ENCODE measurements at places on chromosomes 11 and 22.

DNA sequence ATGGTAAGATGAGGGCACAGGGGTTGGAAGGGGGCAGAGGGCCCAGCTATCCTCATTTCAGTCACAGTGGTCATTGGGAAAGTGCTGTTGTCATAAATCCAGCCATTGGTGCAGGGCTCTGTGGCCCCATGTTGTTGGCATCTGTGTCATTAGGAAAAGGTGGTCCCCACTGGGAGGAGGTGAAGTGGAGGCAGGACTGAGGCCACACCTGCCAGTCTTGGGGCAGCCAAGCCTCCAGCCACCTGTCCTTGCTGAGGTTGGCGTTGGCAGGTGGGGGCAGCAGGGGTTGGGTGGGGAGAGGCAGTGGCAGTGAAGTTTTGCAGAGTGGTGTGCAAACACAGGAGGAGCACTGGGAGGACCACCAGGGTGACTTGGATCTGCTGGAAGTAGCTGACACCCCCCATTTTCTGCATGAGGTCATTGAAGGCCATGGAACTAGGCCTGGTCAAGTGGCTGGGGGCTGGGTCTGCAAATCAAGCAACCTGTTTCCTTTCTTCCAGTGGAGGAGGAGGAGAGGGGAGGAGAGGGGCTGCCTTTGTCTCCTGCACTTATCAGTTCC, 25.3 kb downstream of the SLC22A6 start:
- DNase-seq, result no peak

GRCh38 chr11:27212248-27212780, 150.7 kb downstream of the CCDC34 start:
- DNase-seq, result no peak

- DNase-seq, result peak; percentile 61
Measured at GRCh38 chr11:121422675-121423074, 29.4 kb upstream of the SORL1 start.

DNA sequence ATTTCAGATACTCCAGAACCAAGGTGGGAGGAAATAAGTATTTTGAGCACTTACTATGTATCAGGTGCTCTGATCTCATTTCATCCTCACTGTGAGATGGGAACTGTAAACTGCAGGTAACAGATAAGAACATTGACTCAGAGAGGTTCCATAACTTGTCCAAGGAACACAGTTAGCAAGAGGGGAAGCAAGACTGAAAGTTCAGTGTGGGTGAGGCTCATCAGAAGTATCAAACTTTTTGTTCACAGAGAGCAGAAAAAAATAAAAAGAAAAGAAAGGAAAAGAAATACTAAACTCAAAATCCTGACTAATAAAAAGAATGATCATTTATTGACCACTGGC, 37.1 kb downstream of the RAB30 start:
- no peak for DNase-seq

- peak; percentile 24 for DNase-seq
Measured at GRCh38 chr11:110430267-110431050, 711 bp downstream of the FDX1 start.

- no peak for DNase-seq
Measured at GRCh38 chr11:16155448-16155847, 200.9 kb downstream of the SOX6 start.

DNA sequence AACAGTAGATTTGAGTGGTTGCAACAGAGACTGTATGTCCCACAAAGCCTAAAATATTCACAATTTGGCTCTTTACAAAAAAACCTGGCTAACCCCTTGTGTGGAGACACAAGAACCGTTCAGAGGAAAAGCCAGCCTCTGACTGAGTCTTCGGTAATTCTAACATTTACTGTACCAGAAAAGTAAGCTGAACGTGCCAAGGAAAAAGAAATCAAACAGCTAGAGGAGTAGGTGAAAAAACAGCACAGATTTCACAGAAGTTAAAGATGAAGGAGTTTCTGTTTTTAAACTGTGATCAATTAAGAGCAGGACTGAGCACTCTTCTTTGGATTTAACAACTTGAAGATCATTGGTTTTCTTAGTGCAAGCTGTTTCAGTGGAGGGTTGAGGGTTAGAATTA, 424.7 kb upstream of the KIRREL3 start:
- no peak for DNase-seq

DNA sequence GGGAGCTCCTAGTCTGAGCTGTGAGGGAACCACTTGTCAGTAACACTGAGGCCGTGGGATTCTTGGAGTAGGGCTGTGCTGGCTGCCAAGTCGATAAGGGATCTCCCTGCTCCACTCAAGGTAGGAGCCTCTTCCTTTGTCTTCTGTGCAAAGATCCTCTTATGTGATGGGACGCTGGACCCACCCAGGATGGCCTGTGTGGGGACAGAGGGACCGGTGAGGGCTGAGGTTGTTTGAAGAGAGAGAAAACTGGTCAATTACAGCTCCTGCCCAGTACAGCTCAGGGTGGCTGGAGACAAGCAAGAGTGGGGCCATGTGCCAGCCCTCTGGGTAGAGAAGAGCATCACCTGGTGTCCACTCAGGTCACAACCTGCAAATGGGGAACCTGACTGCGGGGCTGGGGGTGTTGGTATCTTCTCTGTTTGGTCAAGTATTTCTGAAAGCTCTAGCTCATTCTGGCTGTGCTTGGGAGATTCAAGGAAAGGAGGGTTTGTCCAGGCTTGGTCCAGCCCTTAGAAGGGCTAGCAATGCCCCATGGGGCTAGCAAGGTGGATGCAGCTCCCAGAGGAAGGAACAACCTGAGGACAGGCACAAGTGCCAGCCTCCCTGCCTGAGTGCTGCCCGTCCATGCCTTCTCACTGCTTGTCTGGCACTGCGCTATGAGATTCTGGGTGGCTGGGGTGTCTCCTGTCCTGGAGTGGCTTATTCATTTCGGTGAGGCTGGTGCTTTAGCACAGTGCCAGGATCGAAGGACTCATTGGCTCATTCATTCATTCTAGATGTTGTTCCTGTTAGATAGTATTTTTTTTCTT, 27.6 kb upstream of the BAIAP2L2 start:
- DNase-seq, result no peak

GRCh38 chr11:88697139-88697538, 359.6 kb upstream of the CTSC start:
- no peak for DNase-seq

DNA sequence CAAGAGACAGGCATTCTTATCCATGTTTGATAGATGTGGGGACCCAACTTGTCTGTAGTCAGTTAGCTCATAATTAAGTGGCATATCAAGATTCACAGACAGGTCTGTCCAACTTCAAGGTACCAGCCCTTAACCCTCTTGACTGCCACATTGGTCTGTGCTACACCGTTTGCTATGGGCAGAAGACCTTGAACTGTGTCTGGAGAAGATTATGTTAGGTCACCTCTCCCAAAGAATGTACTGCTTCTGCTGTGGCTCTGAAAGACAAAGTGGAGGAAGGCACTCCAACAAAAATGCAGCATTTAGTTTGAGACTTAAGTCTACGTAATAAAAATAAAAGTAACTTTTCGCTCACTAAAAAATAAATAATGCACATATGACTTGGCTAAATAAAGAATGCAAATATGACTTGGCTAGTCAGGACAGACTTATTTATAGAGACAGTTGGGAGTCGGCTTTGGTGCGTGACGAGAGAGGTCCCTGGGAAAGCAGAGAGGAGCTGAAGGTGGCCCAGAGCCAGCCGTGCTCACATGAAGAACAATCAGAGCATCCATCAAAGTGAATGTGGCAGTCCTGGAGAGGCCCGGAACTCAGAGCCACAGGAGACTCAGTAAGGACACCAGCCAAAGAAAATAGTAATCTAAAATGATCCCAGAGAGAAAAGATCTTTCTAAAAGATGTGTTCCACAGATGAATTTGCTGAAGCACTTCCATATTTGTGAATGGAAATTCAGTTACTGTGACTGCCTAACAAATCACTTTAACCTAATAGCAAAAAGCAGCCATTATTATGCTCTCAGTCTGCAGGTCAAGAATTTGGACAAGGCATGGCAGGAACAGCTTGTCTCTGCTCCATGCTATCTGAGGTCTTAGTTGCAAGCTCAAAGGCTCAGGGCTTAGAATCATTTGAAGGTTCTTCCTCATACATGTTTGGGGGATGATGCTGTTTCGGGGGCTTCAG, 35.0 kb downstream of the CWC15 start:
- no peak for DNase-seq

GRCh38 chr22:39622881-39623367, 52.4 kb downstream of the CACNA1I start:
- DNase-seq, result peak; percentile 6

GRCh38 chr11:73100578-73100977, 41.5 kb downstream of the FCHSD2 start:
- DNase-seq, result no peak

DNA sequence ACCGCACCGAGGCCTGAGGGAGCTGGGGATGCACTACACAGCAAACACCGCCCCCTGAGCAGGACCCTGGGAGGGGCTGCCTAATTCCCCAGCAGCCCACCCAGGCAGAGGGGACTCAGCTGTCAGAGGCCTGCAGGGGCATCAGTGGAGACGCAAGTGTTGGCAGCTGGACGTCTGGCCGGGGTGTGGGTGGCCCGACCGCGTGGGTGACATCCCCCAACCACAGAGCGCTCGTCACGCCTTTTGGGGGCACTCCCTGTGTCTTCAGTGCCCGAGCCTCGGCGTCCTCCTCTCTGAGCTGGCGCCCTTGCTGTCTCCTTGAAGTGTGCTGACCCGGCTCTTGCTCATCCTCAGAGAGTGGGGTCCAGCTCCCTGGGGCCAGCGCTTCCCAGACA, 150.2 kb downstream of the BRD1 start:
- no peak for DNase-seq

GRCh38 chr11:101741479-101742175, 157.8 kb upstream of the TRPC6 start:
- no peak for DNase-seq

- DNase-seq, result no peak
Measured at GRCh38 chr11:107526197-107526596, 39.3 kb downstream of the ALKBH8 start.

GRCh38 chr11:104705490-104706190, 192.6 kb downstream of the CASP12 start:
- peak; percentile 74 for DNase-seq

DNA sequence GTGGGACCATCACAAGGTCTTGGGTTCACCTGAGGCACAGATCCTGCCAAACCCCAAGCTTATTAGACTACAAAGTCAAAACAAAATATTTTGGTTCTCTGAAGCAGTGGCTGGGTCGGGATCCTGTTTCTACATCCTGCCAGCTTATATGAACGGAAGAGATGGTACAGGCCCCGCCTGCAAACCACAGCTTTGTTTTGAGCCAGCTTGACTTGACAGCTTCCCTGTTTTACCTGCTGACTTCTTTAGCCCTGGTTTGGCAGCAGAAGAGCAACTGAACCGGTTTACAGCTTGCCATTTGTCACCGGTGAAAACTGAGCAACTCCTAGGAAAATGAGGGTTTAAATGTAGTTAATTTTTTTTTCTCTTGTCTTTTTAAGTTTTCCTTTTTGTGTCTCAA, 11.4 kb downstream of the PACS1 start:
- peak; percentile 91 for DNase-seq

DNA sequence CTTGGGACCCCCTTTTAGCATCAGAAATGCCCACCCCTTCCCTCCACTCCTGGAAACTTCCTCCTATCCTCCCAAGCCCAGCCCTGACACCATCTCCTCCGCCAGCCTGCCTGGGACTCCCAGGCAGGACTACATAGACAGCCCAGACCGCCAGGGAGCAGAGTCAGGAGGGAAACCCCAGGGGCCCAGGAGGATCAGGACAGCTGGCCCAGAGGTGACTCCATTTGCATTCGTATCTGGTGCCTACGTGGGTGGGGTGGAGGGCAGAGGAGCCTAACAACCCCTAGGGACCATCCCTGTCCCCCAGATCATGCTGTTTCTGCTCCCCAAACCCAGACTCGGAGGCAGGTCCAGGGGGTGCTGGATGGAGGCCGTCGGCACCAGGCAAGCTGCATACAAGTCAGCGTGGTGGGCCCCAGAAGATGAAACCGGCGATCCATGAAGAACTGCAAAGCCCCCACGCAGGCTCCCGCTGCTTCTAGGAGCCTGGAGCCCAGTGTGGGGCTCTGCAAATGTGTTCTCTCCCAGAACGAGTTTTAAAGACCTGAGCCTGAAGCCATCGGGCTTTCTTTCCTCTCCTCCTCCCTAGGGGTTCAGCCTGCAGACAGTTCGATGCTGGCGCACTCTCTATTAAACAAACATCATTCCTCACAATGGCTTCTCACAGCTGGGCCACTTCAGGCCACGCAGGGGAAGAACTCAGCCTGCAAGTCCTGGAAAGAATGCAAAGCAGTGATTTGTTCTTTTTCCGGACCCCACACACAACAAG, 1506.8 kb downstream of the BRD1 start:
- no peak for DNase-seq

DNA sequence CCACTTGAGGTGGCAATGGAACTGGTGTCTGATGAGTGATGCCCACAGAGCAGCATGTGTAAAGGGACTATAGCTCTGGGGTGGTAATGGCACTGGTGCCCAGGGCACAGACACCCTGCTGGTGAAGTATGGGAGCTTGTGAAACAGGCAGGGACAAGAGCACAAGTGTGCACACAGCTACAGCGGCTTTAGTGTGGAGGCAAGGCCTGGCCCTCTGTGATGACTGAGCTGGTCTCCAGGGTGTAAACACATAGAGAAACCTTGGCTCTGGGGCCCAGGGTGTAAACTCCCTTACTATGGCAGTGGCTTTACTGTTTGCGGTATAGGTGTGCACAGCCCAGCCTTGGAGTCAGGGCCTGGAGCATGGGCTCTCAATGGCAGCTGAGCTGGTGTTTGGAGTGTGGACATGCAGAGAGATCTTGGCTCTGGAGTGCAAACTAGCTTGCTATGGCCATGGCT, 46.3 kb downstream of the BIRC2 start:
- DNase-seq, result no peak

- peak; percentile 59 for DNase-seq
Measured at GRCh38 chr11:746289-747157, 741 bp upstream of the TALDO1 start.

DNA sequence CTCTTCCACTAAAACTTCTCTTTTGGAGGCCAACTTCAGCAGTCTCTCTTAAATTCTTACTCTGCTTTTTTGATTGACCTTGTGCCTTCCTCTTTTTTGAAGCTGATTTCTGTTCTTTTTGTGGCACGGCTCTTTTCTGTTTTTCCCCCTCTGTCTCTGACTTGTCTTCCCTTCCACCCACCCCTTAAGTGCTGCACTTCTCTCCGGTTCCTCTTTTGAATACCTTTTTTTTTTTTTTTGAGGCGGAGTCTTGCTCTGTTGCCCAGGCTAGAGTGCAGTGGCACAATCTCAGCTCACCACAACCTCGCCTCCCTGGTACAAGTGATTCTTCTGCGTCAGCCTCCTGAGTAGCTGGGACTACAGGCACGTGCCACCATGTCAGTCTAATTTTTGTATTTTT, 211.9 kb downstream of the BLID start:
- peak; percentile 85 for DNase-seq

DNA sequence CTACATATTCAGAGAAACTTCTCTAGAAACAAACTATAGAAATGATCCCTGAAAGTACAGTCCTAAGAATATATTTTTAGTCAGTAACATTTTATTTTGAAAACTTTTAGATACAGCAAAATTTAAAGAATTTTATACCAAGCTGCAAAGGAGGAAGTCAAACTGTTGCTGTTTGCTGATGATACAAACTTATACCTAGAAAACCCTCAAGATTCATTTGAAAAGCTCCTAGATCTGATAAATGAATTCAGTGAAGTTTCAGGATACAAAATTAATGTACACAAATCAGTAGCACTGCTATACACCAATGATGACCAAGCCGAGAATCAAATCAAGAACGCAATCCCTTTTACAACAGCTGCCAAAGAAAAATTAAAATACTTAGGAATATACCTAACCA, 10.1 kb downstream of the ZBTB44 start:
- no peak for DNase-seq

GRCh38 chr22:43407591-43407990, 4.2 kb upstream of the MPPED1 start:
- DNase-seq, result no peak
